NCI-H1105 (cell line): ENCODE measurements at places on chromosomes 7 and 10.

- no peak for DNase-seq
Observed at GRCh38 chr10:5804386-5804785, 8.8 kb downstream of the GDI2 start.

GRCh38 chr10:110432814-110433565 lies 64.7 kb upstream of the DUSP5 start:
- no peak for DNase-seq

GRCh38 chr7:2864999-2865670 lies 21.0 kb upstream of the GNA12 start:
- DNase-seq, result peak; percentile 36

DNA sequence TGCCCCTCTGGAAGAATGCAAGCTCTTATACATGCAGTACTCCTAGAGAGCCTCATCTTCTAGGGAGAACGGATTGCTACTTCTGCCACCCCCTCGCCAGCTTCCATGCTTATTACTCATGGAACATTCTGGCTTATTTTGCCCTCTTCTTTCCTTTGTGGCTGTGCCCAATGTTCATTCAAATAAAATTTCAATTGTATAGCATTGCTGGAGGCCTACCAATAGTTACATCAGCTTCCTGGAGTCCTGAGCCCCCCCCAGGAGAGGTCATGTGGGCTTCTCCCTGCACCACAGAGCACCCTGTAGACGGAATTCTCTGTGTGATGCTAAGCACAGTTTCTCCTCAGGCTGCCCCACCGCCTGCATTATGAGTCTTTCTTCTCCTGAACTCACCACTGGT lies 1094.0 kb downstream of the KCNMA1 start:
- DNase-seq, result no peak

GRCh38 chr7:140928491-140929309 lies 4.0 kb upstream of the BRAF start:
- DNase-seq, result no peak

DNA sequence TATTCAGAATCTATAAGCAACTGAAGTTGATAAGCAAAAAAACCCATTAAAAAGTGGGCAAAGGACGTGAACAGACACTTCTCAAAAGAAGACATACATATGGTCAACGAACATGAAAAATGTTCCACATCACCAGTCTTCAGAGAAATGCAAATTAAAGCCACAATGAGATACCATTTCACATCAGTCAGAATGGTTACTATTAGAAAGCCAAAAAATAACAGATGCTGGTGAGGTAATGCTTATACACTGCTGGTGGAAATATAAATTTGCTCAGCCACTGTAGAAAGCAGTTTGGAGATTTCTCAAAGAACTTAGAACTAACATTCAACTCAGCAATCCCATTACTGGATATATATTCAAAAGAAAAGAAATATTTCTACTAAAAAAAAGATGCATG lies 332.8 kb upstream of the PLXDC2 start:
- DNase-seq, result no peak

DNA sequence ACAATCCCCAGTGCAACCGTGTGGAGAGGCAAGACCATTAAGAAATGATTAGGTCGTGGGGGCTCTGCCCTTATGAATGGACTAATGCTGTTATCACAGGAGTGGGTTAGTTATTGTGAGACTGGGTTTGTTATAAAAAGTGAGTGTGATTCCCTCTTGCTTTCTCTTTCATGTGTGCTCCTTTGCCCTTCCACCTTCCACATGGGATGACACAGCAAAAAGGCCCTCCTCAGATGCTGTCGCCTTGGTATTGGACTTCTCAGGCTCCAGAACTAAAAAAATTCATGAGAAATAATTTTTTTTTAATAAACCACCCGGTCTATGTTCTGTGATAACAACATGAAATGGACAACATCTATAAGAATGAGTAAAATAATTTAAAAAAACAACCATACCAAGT lies 136.1 kb upstream of the PCBD1 start:
- DNase-seq, result no peak

- no peak for DNase-seq
Observed at GRCh38 chr10:15150563-15150962, 17.9 kb downstream of the NMT2 start.

DNA sequence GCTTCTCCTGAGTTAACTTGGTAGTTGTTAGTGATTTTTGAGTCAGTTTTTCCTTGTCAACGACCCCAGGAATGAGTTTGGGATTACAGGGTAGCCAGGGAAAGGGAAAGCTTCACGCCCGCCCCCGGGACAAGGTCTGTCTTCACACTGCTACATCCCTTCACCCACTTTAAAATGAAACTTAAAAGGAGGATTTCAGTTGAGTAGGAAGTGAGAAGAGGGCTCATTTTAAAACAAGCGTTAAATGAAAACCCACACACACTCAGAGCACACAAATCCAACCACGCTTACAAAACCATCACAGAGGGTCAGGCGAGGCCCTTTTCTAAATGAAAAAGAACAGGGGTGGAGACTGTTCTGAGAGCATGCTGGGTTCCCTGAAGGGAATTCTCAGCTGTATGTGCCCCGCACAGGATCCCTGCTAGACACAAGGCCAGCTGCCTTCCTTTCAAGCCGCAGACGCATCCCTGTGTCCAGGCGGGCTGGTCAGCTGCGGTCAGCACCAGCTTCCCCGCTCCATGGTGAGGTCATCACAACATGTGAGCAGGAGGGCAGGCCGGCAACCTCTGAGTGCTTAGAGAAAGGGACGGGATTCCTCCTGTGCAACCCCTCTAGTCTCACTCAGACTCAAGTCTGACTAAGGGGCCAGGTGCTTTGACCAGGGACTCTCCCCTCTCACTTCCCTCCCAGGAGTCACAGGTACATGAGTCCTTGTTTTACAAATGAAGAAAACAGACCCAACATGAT lies 111.8 kb downstream of the EGFR start:
- no peak for DNase-seq

GRCh38 chr10:71233482-71233892 lies 21.1 kb downstream of the UNC5B start:
- no peak for DNase-seq

DNA sequence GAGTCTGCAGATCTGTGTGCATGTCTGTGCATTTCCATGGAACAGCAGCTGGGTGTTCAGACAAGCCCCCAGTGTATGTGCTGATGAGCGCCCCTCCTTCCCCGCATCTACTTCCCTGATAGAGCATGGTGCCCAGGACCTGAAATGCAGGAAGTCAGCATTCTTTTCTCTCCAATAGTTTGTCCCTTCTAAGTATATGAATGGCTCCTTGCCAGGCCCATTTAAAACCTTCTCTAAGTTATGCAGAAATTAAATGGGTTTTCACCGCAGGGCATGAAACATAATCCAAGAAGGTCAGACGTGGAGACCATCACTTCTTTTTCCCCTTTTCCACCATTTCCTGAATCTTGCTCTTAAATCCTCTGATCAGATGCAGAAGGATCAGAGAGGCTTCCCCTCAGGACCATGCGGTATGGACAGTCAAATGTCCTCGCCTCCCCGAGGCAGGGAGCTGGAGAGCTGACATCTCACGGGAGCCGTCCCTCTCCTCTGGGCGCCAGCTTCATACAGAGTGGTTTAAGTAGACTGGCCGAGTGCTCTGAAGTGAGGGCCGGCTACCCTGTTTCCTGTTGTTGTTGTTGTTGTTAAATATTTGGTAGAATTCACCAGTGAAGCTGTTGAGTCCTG lies 155.3 kb downstream of the C10orf105 start:
- DNase-seq, result no peak

- no peak for DNase-seq
Observed at GRCh38 chr10:23884670-23885069, 324.3 kb upstream of the KIAA1217 start.

DNA sequence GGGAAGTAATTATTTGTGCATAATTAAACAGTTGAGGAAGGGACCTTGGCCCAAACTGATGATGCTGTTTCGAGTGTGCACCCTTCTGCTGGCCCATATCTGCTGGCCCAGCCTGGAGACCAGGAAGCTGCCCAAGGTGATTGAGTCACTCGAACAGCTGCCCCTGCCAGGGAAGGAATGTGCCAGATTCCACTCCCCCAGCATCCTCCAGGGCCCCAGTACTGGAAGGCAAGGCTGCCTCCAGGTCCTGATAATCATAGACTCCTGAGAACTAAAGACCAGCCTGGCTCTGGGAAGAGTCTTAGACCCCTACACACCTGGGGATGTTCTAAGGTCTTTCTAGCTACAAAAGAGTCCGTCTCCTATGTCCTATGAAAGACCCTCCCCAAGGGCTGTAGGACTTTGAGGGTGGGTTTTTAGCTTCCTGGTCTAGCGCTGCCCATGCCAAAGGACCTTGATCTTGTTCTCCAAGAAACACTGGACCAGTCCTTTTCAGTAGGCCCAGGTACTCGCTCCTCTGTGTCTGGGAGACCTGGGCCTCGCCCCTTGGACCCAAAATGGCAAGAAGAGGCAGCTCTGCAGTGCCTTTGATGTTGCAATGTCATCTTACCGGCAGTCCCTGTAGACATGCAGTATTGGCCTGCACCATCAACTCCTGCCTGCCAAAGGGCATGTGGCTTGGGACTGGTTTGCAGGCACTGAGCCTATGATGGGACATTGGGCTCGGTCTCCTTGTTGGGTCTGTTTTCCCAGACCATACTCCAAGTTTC lies 103.2 kb upstream of the GPR26 start:
- DNase-seq, result no peak

DNA sequence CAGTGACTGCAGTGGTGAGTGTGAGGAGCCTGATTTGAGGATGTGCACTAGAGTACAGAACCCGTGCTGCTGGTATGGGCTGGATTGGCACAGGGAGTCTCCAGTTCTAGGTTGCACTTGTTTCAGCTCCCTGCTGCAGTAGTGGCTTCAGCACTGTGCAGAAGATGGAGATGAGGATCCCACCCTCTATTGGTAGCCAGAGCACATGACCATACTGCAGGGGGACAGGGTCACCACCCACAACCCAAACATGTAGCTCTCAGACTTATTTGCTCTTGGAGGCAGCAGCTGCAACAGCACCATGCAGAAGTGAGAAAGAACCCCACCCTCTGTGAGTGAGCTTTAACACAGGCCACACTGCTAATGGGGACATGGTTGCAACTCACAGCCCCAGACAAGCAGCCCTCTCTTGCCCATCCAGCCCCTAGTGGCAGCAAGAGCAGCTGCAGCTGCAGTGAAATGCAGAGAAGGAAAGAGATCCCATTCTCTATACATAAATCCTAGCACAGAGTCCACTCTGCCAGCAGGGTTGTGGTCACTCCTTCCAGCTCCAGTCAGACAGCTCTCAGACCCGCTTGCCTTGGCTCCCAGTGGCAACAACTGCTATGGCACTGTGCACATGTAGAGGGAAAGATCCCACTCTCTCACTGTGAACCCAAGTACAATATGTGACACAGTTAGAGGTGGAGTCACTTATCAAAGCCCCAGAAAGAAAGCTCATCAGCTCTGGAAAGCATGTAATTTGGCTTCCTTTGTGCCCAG lies 51.4 kb upstream of the SCIN start:
- DNase-seq, result no peak

- no peak for DNase-seq
Observed at GRCh38 chr7:151261529-151261928, 13.0 kb upstream of the SMARCD3 start.
